SJCRH30 (cell line): ENCODE measurements at places on chromosomes 1 and 21. TPM values are rescaled to one million over a fixed set of nuclear protein-coding genes. Genes with fewer than 3 reads are reported as not detected.

The NCDN gene
- total RNA-seq = 21.2 and 21.7 TPM in 2 replicates

The PRAMEF9 gene
- total RNA-seq = not detected in 2 replicates

The TAF12 gene
- total RNA-seq = 36.5 and 39.6 TPM in 2 replicates

The DENND2C gene
- total RNA-seq = 1.7 and 2.1 TPM in 2 replicates

The EPHA2 gene
- total RNA-seq = 55.0 and 57.3 TPM in 2 replicates
